ENCODE measurements at places on chromosomes 2 and 18.

GRCh38 chr2:85926931-85927661, 38.3 kb upstream of the ST3GAL5 start:
- DNase-seq = no peak

GRCh38 chr18:22214731-22215528, 45.5 kb downstream of the GATA6 start:
- DNase-seq = no peak

GRCh38 chr2:73202156-73203054, at the start of gene NOTO:
NOTO (plus strand) TSS chr2:73202574; CDS start chr2:73202667, 93 bp downstream.
- no peak for DNase-seq

DNA sequence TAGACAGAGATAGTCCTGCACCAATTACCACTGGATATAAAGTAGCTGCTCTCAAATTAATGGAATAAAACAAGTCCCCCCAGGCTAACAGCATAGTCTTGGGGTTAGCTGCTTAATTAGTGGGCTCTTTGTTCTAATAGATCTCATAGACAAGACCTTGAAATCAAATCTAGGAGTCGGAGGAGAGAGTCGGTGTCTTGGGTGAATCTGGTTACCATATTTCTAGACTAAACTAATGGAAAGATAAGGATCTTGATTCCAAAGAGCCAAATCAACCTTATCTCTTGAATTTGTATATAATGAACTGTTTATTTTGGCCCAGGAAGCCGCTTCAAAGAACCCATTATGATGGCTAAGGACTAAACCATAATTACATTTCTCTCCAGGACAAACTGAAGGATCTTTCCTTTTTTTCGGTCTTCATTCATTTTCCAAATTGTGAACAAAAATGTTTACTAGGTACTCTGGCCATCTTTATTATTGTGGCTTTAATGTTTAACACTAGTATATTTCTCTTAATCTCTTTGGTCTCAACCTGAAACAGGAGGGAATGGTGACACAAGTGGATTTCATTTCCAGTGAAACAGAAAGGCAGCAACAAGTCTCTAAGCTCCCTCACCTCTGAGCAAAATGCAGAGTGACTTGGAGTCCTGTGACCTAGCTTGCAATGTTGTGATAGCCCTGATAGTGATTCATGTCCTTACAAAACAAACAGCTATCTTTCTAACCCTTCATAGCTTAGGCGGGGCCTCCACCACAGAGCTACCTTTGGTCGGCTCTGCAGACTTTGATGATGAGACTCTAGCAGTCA, 137.9 kb upstream of the PARD3B start:
- no peak for DNase-seq

DNA sequence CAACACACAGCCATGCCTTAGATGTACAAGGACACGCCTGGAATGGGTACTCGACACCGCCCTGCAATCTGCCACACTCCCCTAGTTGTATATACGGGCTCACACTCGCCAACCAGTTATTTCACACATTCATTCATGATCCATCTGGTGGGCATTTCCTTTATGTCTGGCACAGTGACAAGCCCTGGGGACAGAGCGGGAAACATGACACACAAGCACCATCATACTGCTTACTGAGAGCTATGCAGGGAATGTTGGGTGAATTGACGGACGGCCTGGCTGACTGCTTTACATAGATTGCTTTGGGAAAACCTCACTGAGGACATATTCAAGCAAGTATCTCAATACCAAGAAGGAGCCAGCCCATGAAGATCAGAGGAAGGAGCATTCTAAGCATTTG, 448.0 kb upstream of the SPRED2 start:
- no peak for DNase-seq

- DNase-seq = no peak
Measured at GRCh38 chr2:109211315-109211714, 82.3 kb downstream of the SH3RF3 start.

DNA sequence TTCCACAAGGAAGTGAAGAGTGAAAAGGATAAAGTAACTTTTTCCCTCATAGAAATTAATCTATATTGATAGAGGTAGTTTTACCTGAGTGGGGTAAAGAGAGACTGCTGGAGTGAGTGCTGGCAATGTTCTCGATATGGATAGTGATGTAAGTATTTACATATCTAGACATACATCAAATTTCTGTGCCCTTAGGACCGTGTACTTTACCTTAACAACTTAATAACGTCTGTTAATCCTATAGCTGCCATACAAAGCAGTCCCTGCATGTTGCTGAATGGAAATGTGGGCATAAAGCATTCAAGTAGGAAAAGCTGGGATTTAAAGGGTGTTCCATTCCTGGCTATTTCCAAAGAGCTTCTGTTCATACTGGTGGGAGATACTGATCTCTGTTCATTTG, 162.4 kb upstream of the NOSTRIN start:
- DNase-seq = no peak

DNA sequence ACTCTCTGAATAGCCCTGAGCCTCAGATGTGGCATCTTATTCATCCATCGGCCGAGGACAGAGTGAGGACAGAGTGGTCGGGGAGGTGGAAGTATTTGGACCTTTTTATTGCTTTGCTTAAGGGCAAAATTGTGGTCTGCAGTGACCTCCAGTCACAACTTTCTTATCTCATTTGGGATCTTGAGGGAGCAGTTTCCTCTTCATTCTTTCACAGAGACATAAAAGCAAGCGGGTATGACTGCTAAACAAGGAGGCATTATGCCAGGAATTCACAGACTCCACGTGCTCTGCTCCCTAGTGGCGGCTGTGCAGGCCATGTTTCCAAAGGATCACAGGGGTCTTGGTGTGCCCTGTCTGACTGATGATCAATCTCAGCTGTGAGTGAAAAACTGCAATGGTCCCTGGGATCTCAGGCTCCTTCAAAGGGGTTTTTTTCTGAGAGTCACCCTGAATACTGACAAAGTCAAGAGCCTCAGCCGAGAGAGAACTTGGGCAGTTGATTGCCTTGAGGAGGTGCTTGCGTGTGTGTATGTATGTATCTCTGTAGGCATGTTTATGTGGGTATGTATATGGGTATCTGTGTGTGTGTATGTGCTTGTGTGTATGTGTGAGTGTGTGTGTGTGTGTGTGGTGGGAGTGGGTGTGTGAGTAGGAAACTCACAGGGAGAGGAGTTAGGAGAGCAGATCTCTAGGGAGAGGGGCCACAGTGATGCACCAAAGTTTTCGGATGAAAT, 47.7 kb downstream of the RAPGEF4 start:
- no peak for DNase-seq

DNA sequence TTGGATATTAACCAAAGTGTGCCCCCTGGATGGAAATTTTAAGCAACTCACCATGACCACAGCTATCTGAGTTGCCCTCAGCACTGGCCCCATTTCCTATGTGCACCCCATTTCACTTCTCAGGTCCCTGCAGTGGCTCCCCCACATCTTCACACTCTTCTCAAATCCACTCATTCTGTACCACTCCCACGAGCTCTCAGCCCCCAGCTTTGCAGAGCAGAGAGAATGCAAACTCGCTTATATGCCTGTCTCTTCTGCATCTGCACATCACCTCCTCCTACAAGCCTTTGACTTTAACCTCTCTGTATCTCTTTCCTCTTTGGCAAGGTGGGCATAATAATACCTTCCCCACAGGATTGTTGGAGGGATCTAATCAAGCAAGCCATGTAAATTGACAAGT, 46.2 kb downstream of the DPYSL5 start:
- no peak for DNase-seq

- DNase-seq = no peak
Measured at GRCh38 chr2:31013301-31013700, 124.9 kb downstream of the GALNT14 start.

GRCh38 chr2:196849895-196850294, 40.7 kb upstream of the C2orf66 start:
- no peak for DNase-seq

DNA sequence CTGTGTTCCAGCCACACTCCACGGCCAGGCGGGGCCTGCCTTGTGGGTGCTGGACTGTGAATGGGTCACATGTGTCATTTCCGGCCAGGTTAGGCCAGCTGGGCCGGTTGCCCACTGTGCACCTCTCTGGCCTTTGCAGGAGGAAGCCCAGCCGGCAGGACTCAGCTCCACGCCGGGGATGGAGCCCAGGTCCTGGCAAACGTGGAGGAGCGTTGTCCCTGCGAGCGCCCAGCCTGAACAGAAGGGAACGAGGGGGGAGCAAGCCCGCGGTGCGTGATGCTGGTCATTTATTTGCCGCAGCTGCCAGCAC, 152.9 kb downstream of the PXDN start:
- no peak for DNase-seq

DNA sequence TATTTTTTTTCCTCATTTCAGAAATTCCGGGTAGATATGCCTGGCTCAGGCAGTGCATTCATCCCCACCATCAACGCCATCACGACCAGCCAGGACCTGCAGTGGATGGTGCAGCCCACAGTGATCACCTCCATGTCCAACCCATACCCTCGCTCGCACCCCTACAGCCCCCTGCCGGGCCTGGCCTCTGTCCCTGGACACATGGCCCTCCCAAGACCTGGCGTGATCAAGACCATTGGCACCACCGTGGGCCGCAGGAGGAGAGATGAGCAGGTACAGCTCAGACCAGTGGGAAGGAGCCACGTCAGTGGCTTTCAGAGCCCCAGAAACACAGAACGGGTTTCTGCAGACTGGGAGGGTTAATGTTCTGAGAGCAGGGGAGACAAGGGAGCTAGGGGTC, 11.4 kb downstream of the FOSL2 start:
- no peak for DNase-seq

GRCh38 chr2:7060631-7061449, 143.6 kb downstream of the RNF144A start:
- no peak for DNase-seq

GRCh38 chr2:43426305-43427031, 169.4 kb downstream of the THADA start:
- peak; percentile 89 for DNase-seq

DNA sequence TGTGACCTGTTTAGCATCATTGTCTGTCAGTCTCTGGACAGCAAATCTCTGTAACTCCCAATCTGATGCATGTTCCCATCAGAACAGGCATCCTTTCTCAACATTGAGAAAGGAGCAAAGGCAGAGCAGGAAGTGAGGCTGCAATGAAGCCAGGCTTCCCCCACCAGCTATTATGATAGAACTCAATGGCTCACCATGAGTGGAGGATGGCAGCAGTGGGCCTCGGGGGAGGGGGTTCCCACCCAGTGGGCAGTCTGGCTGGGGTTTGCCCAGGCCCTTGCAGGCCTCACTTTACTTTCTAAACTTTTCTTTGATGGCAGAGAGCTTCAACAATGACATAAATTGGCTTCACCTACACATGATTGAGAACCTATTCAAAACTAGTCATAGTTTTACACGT, 240.6 kb upstream of the CXCR4 start:
- no peak for DNase-seq

DNA sequence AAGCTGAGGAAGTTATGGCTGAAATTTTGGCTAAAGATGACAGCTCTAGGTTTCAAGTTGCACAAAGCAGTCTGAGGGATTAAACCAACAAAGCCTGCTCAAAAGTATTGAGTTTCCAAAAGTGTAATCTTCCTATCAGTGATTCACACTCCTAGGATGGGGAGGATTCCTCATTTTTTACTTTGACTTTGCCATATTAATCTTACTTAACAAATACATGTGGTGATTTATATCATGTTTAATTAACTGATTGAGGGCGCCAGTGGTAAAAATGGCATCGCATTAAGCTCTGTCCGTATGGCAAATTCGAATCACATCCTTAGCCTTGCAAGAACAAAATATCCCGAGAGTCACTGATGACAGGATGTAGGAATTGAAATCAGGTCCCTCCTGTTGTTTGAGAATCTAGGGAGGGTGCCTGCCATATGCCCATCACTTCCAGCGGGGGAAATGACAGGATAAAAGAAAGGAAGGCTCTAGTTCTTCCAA, 78.1 kb upstream of the ETAA1 start:
- no peak for DNase-seq

DNA sequence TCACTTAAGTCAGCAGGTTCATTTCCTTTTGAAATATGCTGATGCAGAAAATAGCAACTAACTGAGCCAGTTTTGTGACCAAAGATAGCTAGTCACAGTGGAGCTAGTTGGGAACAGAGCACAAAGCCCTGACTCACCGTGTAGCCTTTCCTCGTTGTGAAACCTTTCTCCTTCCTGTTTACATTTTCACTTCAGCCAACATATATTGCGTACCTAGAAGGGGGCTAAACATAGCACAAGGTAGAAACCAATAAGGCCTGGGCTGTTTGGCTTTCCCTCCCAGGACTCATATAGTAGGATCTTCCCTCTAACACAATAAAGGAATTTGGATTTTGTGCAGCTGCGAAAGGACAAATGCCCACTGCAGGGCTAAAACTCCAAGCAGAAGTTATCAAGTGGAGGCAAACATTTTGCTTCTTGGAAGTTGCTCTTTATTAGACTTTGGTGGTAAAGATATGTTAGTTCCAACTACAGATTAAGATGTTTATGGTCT, 24.5 kb upstream of the LPIN2 start:
- DNase-seq = no peak

DNA sequence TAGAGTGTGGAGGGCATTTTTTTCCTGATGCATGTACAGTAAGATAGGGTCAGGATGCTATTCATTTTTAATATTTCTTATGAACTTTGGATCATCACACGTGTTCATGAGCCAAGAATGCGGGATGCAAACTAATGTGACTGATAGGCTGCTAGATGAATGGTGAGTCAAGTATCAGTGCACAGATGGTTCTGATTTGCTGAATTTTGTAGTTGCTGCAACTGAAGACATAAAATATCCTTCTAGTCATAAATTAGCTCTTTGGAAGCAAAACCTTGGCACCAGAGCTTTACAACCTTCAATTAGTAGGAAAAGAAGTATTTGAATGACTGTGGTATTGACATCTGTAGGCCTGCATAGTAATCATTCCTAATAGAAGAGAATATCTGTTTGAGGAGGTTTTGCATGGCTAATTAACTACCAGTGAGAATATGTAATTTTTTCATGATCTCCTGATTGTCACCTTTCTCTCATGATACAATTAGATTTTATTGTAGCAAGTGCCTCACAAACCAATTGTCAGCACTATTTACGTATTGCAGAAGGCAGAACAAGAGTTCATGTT, 94.0 kb downstream of the VRK2 start:
- no peak for DNase-seq

DNA sequence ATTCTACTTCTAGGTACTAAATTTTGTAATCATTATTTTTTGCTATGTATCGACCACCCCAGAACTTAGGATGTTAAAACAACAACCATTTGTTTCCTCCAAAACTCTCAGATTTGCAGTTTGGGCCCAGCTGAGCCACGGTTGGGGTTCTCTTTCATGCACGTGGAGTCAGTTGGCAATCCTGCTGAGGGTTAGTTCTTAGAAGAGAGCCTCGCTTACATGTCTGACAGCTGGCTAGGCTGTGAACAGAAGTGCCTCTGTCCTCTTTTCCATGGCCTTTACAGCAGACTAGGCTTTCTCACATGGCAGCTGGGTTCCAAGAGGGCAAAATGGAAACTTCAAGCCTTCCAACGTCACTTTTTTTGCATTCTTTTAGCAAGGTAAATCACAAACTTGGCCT, 9.3 kb upstream of the RGPD4 start:
- DNase-seq = no peak

- no peak for DNase-seq
Measured at GRCh38 chr2:149020432-149020851, 18.1 kb upstream of the LYPD6B start.

GRCh38 chr2:169823996-169824372, 721 bp downstream of the METTL5 start:
- no peak for DNase-seq

Data from amniotic stem cell (primary cell).